Smooth muscle cell of the umbilical artery (primary cell): ENCODE measurements at places on chromosomes 13 and 19. TPM values are rescaled to one million over a fixed set of nuclear protein-coding genes. Genes with fewer than 3 reads are reported as not detected.

Gene FFAR3
- total RNA-seq: not detected in 2 replicates

Gene ZMYM5
- 12.5 and 13.7 TPM in 2 replicates for total RNA-seq

Gene TGFBR3L
- 1.7 and 2.7 TPM in 2 replicates for total RNA-seq

Gene CYP4F2
- not detected in 2 replicates for total RNA-seq

Gene ATCAY
- total RNA-seq: not detected in 2 replicates

Gene CEACAM8
- total RNA-seq: not detected in 2 replicates

Gene ZNF20
- 5.6 and 5.9 TPM in 2 replicates for total RNA-seq

Gene RXFP2
- total RNA-seq: not detected in 2 replicates

Gene C1QTNF9
- not detected in 2 replicates for total RNA-seq

Gene WTIP
- 42.5 and 46.4 TPM in 2 replicates for total RNA-seq

Gene ZNF227
- total RNA-seq: 17.1 and 20.2 TPM in 2 replicates

Gene GNG7
- total RNA-seq: 0.09 and 0.30 TPM in 2 replicates

Gene ZNF264
- total RNA-seq: 35.6 and 51.0 TPM in 2 replicates
